ENCODE measurements at places on chromosomes 1 and 21.

DNA sequence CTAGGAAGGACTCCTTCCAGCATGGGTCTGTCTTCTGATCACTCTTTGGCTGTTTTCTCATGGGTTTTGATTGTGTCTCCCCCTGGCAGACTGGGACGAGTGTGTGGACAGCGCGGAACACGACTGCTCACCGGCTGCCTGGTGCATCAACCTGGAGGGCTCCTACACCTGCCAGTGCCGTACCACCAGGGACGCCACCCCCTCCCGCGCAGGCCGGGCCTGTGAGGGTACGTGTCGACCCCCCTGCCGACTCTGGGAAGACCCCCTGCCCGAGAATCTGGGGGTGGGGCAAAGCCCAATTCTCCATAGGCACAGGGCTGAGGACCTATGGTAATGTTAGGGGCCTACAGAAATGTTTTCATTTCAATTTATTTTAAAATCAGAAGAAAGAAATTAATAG, 38.4 kb downstream of the UMODL1 start:
- DNase-seq, result no peak
- no peaks in the 10 kb centered on the region for H3K36me3 ChIP-seq
- H3K4me1 ChIP-seq, result peaks cover 11% of the 10 kb centered on the region
- H3K27ac ChIP-seq, result no peak overlapping the region

DNA sequence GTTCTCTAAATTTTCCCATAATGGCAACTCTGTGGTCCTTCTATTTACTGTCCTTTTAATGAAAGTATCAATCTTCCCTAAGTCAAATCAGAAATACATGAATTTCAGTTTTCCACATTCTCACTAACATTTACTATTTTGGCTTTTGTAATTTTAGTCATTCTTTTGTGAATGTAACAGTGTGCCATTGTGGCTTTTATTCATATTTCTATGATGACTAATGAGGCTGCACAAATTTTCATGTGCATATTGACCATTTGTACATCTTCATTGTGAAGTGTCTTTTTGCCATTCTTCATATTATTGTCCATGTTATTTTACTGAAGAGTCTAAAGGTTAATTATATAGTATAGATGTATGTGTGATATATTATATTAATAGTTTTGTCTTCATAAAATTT, 431.0 kb upstream of the BRINP3 start:
- H3K27ac ChIP-seq, result no peak overlapping the region
- no peaks in the 10 kb centered on the region for H3K4me1 ChIP-seq
- no peak overlapping the region for H3K4me3 ChIP-seq
- no peaks in the 10 kb centered on the region for H3K27me3 ChIP-seq

DNA sequence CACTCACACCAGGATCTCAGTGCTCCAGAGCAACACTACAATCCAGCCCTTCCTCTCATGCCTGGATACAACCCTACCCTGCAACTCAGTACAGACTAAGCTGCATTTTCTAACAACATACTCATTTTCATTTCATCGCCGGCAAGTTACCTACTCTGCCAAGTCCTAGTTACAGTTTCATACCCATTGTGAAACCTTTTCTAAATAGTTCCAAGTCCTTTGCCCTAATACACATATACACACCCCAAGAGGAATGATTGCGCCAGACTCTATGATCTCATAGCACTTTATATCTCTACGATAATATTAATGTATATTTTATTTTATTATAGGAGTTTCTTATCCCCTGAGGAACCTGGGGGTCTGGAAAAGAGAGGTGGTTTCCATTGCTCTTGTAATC, 122.4 kb downstream of the LMX1A start:
- H3K4me3 ChIP-seq, result no peak overlapping the region
- H3K36me3 ChIP-seq, result no peaks in the 10 kb centered on the region
- no peak for DNase-seq
- no peaks in the 10 kb centered on the region for H3K4me1 ChIP-seq
- no peak overlapping the region for H3K27ac ChIP-seq

- peaks cover 5% of the 10 kb centered on the region for H3K27me3 ChIP-seq
- no peak overlapping the region for H3K4me3 ChIP-seq
- no peak for DNase-seq
- peaks cover 26% of the 10 kb centered on the region for H3K4me1 ChIP-seq
These were observed 81.1 kb upstream of the ZNF648 start for GRCh38 chr1:182142621-182143020.

GRCh38 chr1:201578008-201578888, 39.3 kb downstream of the NAV1 start:
- no peak overlapping the region for H3K4me3 ChIP-seq
- DNase-seq, result no peak
- H3K4me1 ChIP-seq, result peaks cover 6% of the 10 kb centered on the region
- no peaks in the 10 kb centered on the region for H3K36me3 ChIP-seq
- no peak overlapping the region for H3K27ac ChIP-seq

- H3K4me1 ChIP-seq, result no peaks in the 10 kb centered on the region
- H3K27ac ChIP-seq, result no peak overlapping the region
- DNase-seq, result no peak
These were observed 77.4 kb downstream of the EIF4G3 start for GRCh38 chr1:21099034-21099868.

DNA sequence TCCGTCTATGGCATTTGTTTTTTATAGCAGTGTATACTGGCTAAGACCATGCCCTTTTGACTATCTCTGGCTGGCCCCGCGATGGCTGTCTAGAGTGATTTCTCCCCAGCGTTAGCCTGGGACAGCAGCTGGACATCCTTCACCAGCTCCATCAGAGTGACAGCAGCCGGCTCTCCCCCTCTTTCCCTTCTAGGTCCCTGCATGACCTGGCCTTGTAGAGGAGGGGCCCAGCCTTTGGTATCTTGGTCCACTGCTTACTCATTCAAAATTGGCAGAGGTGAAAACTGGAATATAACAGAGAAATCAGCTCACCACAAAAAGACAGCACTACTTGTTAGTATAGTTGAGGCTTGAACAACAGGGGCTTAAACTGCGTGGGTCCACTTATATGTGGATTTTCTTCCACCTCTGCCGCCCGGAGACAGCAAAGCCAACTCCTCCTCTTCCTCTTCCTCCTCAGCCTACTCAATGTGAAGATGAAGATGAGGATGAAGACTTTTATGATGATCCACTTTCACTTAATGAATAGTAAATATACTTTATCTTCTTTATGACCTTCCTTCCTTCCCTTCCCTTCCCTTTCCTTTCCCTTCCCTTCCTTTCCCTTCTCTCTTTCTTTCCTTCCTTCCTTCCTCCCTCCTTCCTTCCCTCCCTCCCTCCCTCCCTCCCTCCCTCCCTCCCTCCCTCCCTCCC, 29.4 kb upstream of the B3GALNT2 start:
- H3K27ac ChIP-seq, result no peak overlapping the region
- no peak overlapping the region for H3K4me3 ChIP-seq
- H3K4me1 ChIP-seq, result no peaks in the 10 kb centered on the region
- no peaks in the 10 kb centered on the region for H3K36me3 ChIP-seq
- no peak for DNase-seq

- peaks cover 5% of the 10 kb centered on the region for H3K4me1 ChIP-seq
- no peak overlapping the region for H3K27ac ChIP-seq
- H3K27me3 ChIP-seq, result peaks cover 30% of the 10 kb centered on the region
- H3K36me3 ChIP-seq, result peaks cover 3% of the 10 kb centered on the region
- no peak for DNase-seq
These were observed 3.8 kb downstream of the TRABD2B start for GRCh38 chr1:47993416-47993740.

DNA sequence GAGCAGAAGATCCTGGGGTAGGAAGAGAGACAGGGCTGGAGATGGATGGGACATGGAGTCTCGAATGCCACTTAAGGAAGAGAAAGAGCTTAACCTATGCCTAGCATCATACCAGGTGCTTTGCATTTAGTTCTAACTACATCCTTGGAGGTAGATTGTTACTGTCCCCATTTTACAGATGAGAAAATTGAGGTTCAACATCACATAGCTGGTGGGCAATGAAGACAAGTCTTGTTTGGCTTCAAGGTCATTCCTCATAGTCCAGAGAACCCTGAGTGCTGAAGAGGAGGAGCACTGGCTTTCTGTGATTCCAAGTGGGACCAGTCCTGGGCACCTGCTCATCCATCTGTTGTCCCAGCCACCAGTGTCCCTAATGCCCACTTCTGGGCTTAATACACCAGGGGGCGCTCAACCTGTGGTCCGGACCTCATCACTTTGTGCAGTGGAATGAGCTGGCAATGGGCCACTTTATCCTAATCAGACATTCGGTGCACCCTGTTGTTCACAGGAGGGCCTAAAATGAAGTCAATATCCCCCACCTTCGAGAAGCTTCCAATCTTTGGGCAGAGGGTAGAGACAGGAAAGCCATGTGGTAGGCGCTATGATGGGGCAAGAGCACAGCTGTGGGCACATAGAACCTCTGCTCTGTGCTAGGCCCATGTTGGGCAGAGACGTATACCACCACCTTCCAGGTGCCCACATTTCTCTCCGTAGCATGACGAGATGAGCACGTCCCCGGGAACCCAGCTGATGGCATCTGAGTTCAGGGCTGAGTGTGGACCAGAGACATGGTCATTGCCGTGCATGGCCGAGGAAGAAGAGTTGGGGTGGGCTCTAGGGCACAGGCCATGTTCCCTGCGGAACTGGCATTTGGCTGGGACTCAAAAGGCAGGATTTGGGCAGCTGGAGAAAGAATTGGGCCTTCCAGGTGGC, 9.2 kb downstream of the RPS6KA1 start:
- no peaks in the 10 kb centered on the region for H3K27me3 ChIP-seq
- peak overlapping the region; percentile 77 for H3K27ac ChIP-seq
- H3K36me3 ChIP-seq, result peaks cover 20% of the 10 kb centered on the region
- peak; percentile 54 for DNase-seq
- no peak overlapping the region for H3K4me3 ChIP-seq

DNA sequence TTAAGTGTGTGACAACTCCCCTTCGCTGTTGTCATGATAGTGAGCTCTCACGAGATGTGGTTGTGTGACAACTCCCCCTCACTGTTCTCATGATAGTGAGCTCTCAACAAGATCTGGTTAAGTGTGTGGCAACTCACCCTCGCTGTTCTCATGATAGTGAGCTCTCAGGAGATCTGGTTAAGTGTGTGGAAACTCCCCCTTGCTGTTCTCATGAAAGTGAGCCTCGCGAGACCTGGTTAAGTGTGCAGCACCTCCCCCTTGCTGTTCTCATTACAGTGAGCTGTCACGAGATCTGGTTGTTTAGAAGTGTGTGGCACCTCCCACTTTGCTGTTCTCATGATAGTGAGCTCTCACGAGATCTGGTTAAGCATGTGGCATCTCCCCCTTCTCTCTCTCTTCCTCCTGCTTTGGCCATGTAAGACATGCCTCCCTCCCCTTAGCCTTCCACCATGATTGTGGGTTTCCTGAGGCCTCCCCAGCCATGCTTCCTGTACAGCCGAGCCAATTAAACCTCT, 25.1 kb upstream of the LSS start:
- peaks cover 87% of the 10 kb centered on the region for H3K36me3 ChIP-seq
- peaks cover 42% of the 10 kb centered on the region for H3K4me1 ChIP-seq
- H3K27ac ChIP-seq, result peak overlapping the region; percentile 94
- H3K4me3 ChIP-seq, result peak overlapping the region; percentile 56
- H3K27me3 ChIP-seq, result no peaks in the 10 kb centered on the region

GRCh38 chr21:26423511-26423910, 149.6 kb downstream of the CYYR1 start:
- H3K36me3 ChIP-seq, result no peaks in the 10 kb centered on the region
- no peaks in the 10 kb centered on the region for H3K27me3 ChIP-seq
- DNase-seq, result no peak
- H3K4me1 ChIP-seq, result no peaks in the 10 kb centered on the region
- H3K27ac ChIP-seq, result no peak overlapping the region

GRCh38 chr1:191320062-191320461, 838.2 kb upstream of the RGS18 start:
- no peak overlapping the region for H3K27ac ChIP-seq
- no peaks in the 10 kb centered on the region for H3K4me1 ChIP-seq
- no peaks in the 10 kb centered on the region for H3K27me3 ChIP-seq
- H3K4me3 ChIP-seq, result no peak overlapping the region
- DNase-seq, result no peak

Data from activated CD8-positive, alpha-beta T cell treated with anti-CD3 and anti-CD28 coated beads, Interleukin-2, amount 10 ng/mL, durations not matched to agents 7 days and 5 days (primary cell).